ENCODE measurements at places on chromosomes 13 and 19. TPM values are rescaled to one million over a fixed set of nuclear protein-coding genes. Genes with fewer than 3 reads are reported as not detected.
A peak's percentile ranks its signal among the peaks of the same experiment; 100 is the strongest.

DNA sequence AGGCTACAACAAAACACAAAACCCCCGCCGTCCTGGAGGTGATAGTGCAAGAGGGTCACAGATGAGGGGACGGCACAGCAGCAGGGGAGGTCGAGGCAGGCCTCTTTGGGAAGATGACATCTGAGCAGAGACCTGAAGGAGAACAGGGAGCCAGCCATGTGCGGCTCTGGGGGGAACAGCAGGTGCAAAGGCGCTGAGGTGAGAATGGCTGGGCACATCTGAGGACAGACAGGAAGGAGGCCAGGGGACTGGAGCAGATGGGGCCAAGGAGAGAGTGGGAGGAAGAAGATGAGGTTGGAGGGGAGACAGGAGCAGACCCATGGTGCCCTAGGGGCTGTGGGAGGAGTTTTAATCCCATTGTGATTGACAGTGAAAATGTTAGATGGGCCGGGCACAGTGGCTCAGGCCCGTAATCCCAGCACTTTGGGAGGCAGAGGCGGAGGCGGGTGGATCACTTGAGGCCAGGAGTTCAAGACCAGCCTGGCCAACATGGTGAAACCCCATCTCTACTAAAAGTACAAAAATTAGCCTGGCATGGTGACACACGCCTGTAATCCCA is 1.8 kb upstream of the CKM start:
- H3K36me3 ChIP-seq = no peaks in the 10 kb centered on the region
- H3K4me3 ChIP-seq = no peak overlapping the region
- no peaks in the 10 kb centered on the region for H3K4me1 ChIP-seq
- no peak for DNase-seq
- H3K27me3 ChIP-seq = peaks cover 44% of the 10 kb centered on the region

- no peaks in the 10 kb centered on the region for H3K36me3 ChIP-seq
- H3K27ac ChIP-seq = peak overlapping the region; percentile 90
- no peaks in the 10 kb centered on the region for H3K27me3 ChIP-seq
Observed at GRCh38 chr13:98496479-98496791, 80.5 kb downstream of the STK24 start.

DNA sequence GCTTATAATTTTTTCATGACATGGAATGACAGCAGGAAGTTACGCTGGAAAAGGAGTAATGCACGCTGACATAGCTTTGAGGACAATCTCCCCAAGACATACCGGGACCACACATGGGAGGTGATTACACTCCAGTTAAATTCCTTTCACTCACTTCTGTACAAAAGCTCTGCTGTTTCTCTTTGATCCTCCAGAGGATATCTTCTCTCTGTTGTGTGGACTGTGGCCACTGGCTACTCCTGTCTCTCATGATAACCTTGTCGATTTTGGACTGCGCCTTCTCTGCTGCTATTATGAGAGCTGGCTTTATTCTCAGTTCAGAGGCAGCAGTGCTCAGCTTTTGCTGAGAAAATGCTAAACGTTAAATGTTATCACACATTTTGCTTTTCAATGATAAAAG is 464.6 kb downstream of the FGF9 start:
- DNase-seq = no peak
- no peaks in the 10 kb centered on the region for H3K36me3 ChIP-seq
- no peaks in the 10 kb centered on the region for H3K4me1 ChIP-seq
- H3K27me3 ChIP-seq = no peaks in the 10 kb centered on the region
- no peak overlapping the region for H3K27ac ChIP-seq

Gene SPINT2
- 39.6 TPM for total RNA-seq

DNA sequence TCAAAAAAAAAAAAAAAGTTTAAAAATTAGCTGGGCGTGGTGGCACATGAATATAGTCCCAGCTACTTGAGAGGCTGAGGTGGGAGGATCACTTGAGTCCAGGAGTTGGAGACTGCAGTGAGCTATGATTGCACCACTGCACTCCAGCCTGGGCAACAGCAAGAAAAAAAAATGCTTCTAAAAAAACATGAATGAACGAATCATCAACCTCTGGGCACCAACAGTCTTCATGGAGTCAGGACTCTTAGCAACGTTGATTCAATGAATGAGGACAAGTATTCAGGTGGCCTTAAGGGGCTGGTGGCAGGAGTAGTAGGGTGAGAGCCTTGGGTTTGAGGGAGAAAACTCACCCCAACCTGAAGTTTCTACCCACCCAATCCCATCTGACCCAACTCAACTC is 20.6 kb upstream of the OLFM2 start:
- H3K4me1 ChIP-seq = no peaks in the 10 kb centered on the region
- no peaks in the 10 kb centered on the region for H3K36me3 ChIP-seq
- no peak overlapping the region for H3K4me3 ChIP-seq
- no peak overlapping the region for H3K27ac ChIP-seq
- no peaks in the 10 kb centered on the region for H3K27me3 ChIP-seq
- no peak for DNase-seq

DNA sequence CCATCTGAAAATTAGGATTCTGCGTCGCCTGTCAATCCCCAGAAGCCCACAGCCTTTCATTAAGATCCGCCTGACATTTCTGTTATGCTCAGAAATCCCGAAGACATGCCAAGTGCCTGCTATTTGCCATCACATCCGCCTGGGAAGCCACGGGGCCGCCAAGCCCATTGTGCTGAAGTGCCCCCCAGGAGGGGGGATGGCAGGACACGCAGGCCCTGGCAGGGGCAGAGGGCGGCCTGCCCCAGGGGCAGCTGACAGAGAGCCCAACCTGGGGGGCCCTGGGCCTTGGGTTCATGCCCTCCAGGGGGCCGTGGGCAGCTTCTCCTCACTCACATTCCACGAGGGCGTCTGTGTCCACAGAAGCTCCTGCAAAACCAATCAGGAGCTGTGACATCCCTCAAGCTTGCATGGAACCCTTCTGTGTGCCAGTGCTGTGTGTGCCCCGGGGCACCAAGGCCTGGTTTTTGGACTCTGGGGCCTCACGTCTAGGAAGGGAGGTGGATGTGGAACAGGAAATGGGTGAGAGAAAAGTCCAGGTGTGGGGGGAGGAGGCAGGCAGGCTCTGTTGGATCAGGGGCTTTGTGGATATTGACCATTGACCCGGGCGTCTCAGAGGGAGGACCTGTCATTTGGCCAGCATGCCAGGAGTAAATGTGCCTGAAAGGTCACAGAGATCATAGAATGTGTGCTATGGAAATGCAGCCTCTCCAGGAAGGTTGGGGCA is 122.9 kb downstream of the URI1 start:
- no peaks in the 10 kb centered on the region for H3K36me3 ChIP-seq
- H3K4me1 ChIP-seq = peaks cover 4% of the 10 kb centered on the region
- no peak overlapping the region for H3K27ac ChIP-seq
- DNase-seq = no peak

Gene ICAM3
- 3.3 TPM for total RNA-seq

GRCh38 chr19:39082745-39083598 is 1.2 kb upstream of the ACP7 start:
- H3K27me3 ChIP-seq = peaks cover 69% of the 10 kb centered on the region
- DNase-seq = no peak
- H3K36me3 ChIP-seq = no peaks in the 10 kb centered on the region
- H3K4me3 ChIP-seq = peak overlapping the region; percentile 47

DNA sequence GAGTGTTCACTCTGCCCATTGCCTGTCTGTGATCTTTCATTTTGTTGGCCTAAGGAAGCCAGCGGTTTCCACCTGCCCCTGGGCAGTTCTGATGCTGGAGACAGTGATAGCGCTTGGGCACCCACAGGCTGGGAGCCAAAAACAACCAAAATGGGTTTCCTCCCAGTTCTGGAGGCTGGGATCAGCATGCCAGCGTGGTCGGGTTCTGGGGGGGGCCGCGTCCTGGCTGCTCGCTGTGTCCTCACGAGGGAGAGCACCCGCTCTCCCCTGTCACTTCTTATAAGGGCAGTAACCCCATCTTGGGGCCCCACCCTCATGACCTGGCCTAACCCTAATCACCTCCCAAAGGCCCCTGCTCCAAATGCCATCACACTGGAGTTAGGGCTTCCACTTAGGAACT is 67.9 kb downstream of the RAB20 start:
- H3K27ac ChIP-seq = no peak overlapping the region
- no peaks in the 10 kb centered on the region for H3K4me1 ChIP-seq
- DNase-seq = no peak
- H3K36me3 ChIP-seq = peaks cover 95% of the 10 kb centered on the region
- no peaks in the 10 kb centered on the region for H3K27me3 ChIP-seq

Gene NANOS2
- total RNA-seq = not detected

Gene CGB3
- not detected for total RNA-seq

- peak; percentile 36 for DNase-seq
- no peaks in the 10 kb centered on the region for H3K4me1 ChIP-seq
- H3K36me3 ChIP-seq = no peaks in the 10 kb centered on the region
- H3K27me3 ChIP-seq = no peaks in the 10 kb centered on the region
- no peak overlapping the region for H3K27ac ChIP-seq
Observed at GRCh38 chr13:74575729-74576125, 441.5 kb upstream of the KLF12 start.

DNA sequence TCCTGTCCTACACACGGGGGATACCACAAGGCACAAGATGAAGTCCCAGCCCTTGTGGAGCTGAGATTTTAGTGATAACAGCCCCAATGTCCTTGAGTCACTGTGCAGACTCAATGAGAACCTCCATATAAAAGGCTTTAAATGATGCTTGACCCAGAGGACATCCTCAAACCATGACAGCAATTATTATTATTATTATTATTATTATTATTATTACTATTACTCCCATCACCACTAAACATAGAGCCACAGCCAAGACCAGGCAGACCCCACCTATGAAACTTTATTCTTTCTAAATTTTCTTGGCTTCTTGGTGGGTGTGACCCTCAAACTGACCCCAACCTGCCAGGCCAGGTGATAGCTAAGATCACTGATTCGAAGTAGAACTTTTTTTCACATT is 11.1 kb downstream of the C19orf47 start:
- DNase-seq = no peak
- no peak overlapping the region for H3K4me3 ChIP-seq
- H3K4me1 ChIP-seq = no peaks in the 10 kb centered on the region
- no peak overlapping the region for H3K27ac ChIP-seq

- no peaks in the 10 kb centered on the region for H3K27me3 ChIP-seq
- H3K4me1 ChIP-seq = no peaks in the 10 kb centered on the region
- H3K4me3 ChIP-seq = no peak overlapping the region
- no peaks in the 10 kb centered on the region for H3K36me3 ChIP-seq
Observed at GRCh38 chr13:34588362-34588761, 353.7 kb upstream of the NBEA start.

- no peaks in the 10 kb centered on the region for H3K4me1 ChIP-seq
- no peak overlapping the region for H3K4me3 ChIP-seq
- no peaks in the 10 kb centered on the region for H3K36me3 ChIP-seq
Observed at GRCh38 chr19:51181913-51182419, 39.9 kb downstream of the SIGLEC7 start.

Gene NAT14
- 8.0 TPM for total RNA-seq

DNA sequence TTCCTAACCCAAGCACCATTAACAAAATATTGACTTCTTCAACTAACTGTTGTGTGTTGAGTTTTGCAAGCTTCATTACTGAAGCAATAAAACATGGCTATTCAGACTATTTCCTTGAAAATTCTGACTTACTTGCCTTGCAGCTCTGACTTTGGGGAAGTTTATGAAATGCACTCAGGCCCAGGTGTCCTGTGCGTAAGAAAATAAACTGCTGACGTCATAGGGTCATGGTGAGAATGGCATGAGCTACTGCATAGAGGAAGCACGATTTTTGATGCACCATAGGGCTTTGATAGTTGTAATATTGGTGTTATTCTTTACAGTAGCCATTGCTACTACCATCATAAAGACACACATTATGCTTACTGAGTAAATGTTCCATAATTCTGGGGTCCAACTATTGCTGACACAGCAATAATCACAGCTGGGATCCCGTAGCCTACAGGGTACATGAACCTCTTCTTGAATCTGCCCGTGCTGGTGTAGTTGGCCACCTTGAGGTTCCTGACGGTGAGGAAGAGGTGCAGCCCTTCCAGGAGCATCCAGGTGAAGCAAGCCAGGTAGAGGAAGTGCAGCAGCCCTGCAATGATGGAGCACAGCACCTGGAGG is 57.9 kb downstream of the MBD3L2B start:
- no peak for DNase-seq
- H3K36me3 ChIP-seq = no peaks in the 10 kb centered on the region
- no peaks in the 10 kb centered on the region for H3K4me1 ChIP-seq
- H3K27ac ChIP-seq = no peak overlapping the region

GRCh38 chr19:40688309-40688708 is 2.1 kb downstream of the NUMBL start:
- peaks cover 57% of the 10 kb centered on the region for H3K4me1 ChIP-seq
- H3K36me3 ChIP-seq = no peaks in the 10 kb centered on the region
- no peaks in the 10 kb centered on the region for H3K27me3 ChIP-seq

DNA sequence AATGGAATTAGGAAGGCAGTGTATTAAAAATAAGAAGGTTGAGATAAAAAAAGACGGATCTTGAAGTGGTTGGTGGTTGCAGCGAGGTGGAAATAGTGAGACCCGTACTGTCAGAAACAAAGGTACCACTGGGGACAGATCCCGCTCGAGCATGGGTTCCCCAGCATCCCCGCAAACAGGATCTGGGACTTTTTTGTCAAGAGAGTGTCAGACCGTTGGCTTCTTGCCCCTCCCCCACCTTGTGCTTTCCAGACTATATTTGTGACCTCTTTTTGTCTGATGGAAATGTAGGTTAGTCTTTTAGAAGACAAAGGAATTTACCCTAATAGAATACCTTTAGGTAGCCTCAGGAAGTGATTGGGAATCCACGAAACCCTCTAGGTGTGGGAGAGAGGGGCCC is 4.2 kb downstream of the GATAD2A start:
- no peak overlapping the region for H3K27ac ChIP-seq
- H3K4me3 ChIP-seq = no peak overlapping the region
- no peaks in the 10 kb centered on the region for H3K36me3 ChIP-seq
- peaks cover 57% of the 10 kb centered on the region for H3K4me1 ChIP-seq
- no peak for DNase-seq
- no peaks in the 10 kb centered on the region for H3K27me3 ChIP-seq

Gene ANKRD24
- total RNA-seq = 0.44 TPM

GRCh38 chr13:106423530-106423929 is 111.9 kb downstream of the EFNB2 start:
- DNase-seq = no peak
- no peaks in the 10 kb centered on the region for H3K36me3 ChIP-seq
- no peak overlapping the region for H3K4me3 ChIP-seq
- H3K4me1 ChIP-seq = no peaks in the 10 kb centered on the region
- H3K27me3 ChIP-seq = no peaks in the 10 kb centered on the region

- H3K27ac ChIP-seq = no peak overlapping the region
- no peak for DNase-seq
- no peaks in the 10 kb centered on the region for H3K36me3 ChIP-seq
- H3K4me1 ChIP-seq = no peaks in the 10 kb centered on the region
Observed at GRCh38 chr13:20953245-20953931, 50.8 kb upstream of the XPO4 start.

Gene CYP4F3
- total RNA-seq = 19.7 TPM

Gene C19orf38
- total RNA-seq = 4.5 TPM

GRCh38 chr13:24511816-24512196 is 772 bp downstream of the PARP4 start:
- H3K36me3 ChIP-seq = no peaks in the 10 kb centered on the region
- H3K27ac ChIP-seq = peak overlapping the region; percentile 85
- DNase-seq = no peak
- H3K4me1 ChIP-seq = no peaks in the 10 kb centered on the region
- H3K27me3 ChIP-seq = no peaks in the 10 kb centered on the region
- H3K4me3 ChIP-seq = peak overlapping the region; percentile 78

GRCh38 chr19:18590273-18591272 is 2.0 kb downstream of the REX1BD start:
- H3K27ac ChIP-seq = no peak overlapping the region
- H3K4me1 ChIP-seq = no peaks in the 10 kb centered on the region
- no peaks in the 10 kb centered on the region for H3K27me3 ChIP-seq
- peak overlapping the region; percentile 63 for H3K4me3 ChIP-seq
- DNase-seq = peak; percentile 55

Gene DIAPH3
- total RNA-seq = not detected
